ENCODE measurements at places on chromosomes 2 and 18.

- no peak for DNase-seq
Observed at GRCh38 chr2:225274751-225275150, 124.8 kb upstream of the NYAP2 start.

DNA sequence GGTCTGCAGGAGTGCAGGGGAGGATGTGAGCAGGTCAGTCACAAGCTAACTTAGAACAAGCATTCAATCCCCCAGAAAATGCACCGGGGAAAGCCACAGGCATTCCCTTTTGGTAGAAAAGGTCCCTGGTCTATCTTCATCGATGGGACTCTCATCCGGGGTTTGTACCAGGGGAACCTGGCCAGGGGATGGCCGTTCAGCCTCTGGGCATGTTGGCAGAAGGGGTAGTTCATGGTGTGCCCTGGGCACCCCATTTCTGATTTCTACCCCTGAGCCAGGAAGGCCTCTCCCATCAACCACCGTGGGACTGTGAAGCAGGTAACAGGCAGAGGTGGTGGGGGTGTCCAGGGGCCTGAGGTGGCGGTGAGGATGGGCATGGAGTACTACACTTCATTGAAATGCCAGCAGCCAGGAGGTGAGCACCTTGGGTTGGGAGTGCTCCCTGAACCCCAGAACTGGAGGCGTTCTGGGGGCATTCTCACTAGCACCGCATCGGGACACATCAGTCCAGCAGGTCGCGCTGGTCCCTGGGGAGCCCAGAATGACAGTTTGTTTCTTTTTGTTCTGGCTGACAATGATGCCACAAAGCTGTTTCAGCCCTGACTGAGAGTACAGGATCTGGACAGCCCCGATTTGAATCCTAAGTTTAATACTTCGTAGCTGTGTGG, 172.3 kb downstream of the SMAD7 start:
- DNase-seq = no peak

- DNase-seq = no peak
Observed at GRCh38 chr2:82155469-82155868, 1850.9 kb upstream of the LRRTM1 start.

GRCh38 chr2:237429753-237430152, 15.8 kb upstream of the COL6A3 start:
- DNase-seq = no peak

DNA sequence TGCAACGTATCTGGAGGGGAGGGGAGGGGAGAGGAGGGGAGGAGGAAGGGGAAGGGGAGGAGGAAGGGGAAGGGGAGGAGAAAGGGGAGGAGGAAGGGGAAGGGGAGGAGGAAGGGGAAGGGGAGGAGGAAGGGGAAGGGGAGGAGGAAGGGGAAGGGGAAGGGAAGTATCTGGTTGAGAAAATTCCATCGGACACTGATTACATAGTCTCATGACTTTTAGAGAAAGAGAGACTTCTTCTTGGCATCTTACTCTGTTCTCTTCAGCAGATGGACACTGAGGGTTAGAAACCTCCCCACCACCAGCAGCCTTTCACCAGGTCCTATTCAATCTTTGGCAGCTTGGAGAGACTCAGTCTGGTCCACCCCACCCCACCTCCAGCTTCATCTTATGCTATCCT, 296.3 kb downstream of the TNS1 start:
- no peak for DNase-seq

DNA sequence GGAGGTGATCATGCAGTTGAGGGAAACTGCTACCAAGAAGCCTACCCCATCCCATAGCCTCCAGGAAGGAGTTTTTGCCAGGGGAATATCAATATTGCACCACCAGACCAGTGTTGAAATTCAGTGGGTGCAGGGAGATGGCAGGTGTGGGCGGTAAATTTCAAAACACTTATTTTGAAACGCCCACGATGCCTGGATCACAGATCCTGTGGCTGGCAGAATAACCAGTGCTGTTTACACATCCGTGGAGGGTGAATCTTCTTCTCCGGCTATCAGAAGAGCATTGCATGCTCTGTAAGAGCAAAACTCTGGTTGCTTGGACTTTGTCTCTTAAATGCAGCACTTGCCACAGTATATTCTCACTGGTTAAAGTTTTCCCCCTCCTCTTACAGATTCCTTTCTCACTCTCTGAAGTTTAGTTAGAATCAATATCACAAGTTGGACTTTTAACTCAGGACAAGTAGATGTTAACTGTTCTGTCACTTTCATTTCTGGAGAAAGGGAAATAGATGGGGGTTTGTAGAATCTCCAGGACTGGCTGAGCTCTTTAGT, 70.5 kb upstream of the ZCCHC2 start:
- no peak for DNase-seq

GRCh38 chr18:25189391-25190185, 162.4 kb downstream of the ZNF521 start:
- DNase-seq = no peak

GRCh38 chr2:165376571-165376975, 92.9 kb upstream of the CSRNP3 start:
- no peak for DNase-seq

DNA sequence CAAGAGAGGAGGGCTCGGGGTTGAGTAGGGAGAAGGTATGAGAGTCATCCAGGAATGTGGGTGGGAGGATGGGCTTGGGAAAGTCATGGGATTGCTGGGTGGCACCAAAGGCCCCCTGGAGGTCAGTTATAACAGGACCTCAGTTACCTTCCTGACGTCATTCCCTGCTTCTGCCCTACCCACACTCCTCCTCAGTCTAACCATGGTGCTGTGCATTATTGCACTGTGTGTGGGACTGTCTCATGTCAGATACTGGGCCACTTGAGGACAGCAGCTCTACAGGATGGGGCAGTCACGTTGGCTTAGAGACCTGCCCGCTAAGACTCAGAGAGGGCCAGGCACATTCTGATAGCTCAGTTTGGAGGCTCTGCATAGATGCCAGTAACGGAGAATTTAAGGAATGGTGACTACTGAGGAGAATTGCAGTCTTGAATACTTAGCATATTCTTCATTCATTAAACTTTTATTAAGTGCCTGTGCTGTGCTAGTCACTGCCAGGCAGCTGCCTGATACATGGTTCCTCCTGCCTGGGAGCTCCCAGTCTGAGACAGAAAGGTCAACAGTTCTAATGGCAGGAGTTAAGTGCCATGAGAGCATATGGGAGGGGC, 90.5 kb downstream of the LAMA3 start:
- DNase-seq = no peak

GRCh38 chr2:227862227-227862740, 9.1 kb upstream of the DAW1 start:
- DNase-seq = peak; percentile 61

DNA sequence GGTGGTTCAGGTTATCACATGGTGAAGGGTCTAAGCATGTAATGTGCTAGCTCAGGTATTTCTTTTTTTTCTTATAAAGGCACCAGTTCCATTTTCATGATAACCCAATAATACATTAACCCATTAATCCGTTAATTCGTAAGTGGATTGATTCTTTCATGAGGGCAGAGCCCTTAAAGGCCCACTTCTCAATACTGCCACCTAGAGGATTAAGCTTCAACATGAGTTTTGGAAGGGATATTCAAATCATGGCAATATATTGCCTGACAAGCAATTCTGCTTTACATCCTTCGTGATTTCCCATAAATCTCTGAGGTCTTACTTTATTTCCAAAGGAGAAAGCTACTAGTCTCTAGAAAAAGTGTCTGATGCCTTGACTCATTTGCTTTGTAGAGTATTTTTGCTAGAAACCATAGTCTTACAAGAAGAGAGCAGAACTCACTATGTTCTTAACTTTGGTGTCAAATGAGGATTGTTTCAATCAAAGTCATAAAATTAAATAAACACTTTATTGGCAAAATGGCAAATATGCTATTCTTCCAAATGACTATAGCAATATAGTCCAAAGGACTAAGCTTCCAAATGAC, 271.3 kb downstream of the KCNS3 start:
- peak; percentile 48 for DNase-seq

- DNase-seq = no peak
Observed at GRCh38 chr18:67540559-67540958, 24.0 kb upstream of the DSEL start.

- DNase-seq = no peak
Observed at GRCh38 chr2:241848761-241849615, 9.7 kb downstream of the PDCD1 start.

Measured in kidney capillary endothelial cell (primary cell).